ENCODE measurements at places on chromosomes 3 and 15. TPM values are rescaled to one million over a fixed set of nuclear protein-coding genes. Genes with fewer than 3 reads are reported as not detected.

TMC3 gene
- 0.03 TPM for total RNA-seq

GRCh38 chr15:43103907-43104306 lies 1.9 kb downstream of the UBR1 start:
- H3K27me3 ChIP-seq = no peaks in the 10 kb centered on the region
- no peak for DNase-seq
- H3K4me1 ChIP-seq = peaks cover 7% of the 10 kb centered on the region
- H3K36me3 ChIP-seq = peaks cover 2% of the 10 kb centered on the region

DNA sequence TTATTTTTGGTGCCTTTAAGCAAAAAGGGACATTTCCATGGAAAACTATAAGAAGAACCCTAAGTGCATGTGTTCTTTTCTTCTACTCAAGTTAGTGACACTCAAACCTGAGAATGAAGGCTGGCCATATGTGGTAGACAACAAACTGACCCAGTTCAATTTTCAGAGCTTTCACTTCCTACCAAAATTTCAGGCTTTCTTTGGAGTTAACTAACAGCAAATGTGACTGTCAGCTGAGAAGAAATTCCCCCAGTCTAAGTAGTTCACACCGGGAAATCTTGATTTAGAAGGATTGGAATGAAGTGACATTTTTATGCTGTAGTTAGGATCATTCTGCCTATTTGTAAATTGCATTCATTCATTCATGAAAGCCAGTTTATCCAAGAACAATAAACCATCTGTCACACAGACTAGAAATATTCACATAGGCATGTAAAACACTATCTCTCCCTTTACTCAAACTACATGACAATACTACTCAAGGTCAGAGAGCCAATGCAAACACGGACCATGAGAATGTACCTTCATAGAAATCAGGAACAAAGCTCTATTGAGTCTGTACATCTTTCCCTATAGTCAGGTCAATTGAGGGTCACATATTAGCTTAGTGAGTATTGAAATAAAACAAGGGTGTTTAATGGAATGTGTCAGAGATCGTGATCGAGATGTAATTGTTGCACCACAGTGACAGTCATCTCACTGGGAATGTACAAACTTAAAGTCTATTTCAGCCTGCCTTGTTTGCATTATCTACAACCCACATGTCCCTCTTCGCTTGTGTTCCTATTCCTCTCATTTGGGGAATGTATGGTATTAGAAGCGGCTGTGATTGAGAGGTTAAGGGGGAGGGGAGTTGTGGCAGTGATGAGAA lies 113.8 kb upstream of the TGFBR2 start:
- no peak overlapping the region for H3K4me3 ChIP-seq
- H3K27me3 ChIP-seq = no peaks in the 10 kb centered on the region
- no peaks in the 10 kb centered on the region for H3K4me1 ChIP-seq
- H3K27ac ChIP-seq = no peak overlapping the region

DNA sequence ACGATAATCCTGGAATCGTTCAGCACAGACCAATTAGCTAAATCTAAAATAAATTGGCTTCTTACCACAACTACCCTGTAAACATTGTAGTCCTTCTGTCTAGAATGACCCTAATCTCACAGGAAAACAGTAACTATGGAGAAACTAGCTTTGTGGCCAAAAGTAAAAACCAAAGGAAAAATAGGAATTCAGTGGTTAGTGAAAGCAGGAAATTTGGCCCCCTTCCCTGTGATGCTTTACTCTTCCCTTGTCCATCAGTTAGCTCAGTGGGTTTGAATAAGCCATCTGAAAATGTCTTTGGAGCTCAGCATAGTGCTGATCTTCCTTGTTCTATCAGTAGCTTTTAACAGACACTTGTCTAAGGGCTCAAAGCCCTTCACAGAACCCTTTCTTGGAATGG lies 1.6 kb downstream of the NMD3 start:
- DNase-seq = no peak
- H3K27ac ChIP-seq = peak overlapping the region; percentile 1
- no peaks in the 10 kb centered on the region for H3K4me1 ChIP-seq
- no peaks in the 10 kb centered on the region for H3K36me3 ChIP-seq

PRSS50 gene
- 2.2 TPM for total RNA-seq

IMPDH2 gene
- 216 TPM for total RNA-seq

- H3K4me3 ChIP-seq = no peak overlapping the region
- no peak overlapping the region for H3K27ac ChIP-seq
- H3K4me1 ChIP-seq = no peaks in the 10 kb centered on the region
- no peaks in the 10 kb centered on the region for H3K36me3 ChIP-seq
- no peaks in the 10 kb centered on the region for H3K27me3 ChIP-seq
These were observed 54.7 kb downstream of the FOXP1 start for GRCh38 chr3:71528816-71529215.

DNA sequence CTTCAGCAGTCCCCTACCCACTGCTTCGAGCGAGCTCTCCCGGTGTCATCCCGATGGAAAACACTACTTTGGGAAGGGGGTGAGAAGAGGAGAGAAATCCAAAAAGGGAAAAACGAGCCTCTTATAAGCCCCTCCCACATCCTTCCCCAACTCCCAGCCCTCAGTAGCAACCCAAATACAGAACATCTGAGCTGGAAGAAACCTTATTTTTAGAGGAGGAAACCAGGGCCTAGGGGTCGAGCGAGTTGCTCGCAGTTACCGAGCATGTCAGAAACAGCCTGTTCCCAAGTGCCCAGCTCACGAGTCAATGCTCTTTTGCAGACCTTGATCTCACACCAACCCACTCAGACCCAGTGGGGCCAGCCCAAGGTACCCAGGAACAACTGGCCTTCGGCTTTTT lies 14.2 kb downstream of the RBPMS2 start:
- H3K4me1 ChIP-seq = peaks cover under 1% of the 10 kb centered on the region
- H3K36me3 ChIP-seq = no peaks in the 10 kb centered on the region
- no peak for DNase-seq
- H3K27ac ChIP-seq = no peak overlapping the region
- no peak overlapping the region for H3K4me3 ChIP-seq
